Activated T-cell treated with anti-CD3 and anti-CD28 coated beads, Interleukin-2, amount 50 U/mL, for 48 hours (primary cell): ENCODE measurements at places on chromosomes 2 and 18.

DNA sequence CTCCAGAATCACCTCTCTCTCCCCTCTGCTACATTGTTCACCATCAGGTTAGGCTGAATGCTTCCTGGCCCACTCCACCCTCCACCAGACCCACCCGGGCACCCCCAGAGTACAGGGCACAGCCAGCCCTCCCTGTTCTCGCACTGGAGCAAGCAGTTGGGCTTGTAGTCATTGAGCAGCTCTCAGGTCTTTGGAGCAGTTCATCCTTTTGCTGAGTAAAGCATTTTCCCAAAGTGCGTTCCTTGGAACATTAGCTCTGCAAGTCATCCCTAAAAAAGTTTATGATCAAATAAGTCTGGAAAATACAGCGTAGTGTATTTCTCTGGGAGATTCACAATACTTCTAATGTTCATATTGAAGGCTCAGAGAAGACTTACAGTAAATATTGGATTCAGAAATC is 103.5 kb upstream of the DAPL1 start:
- DNase-seq, result no peak

DNA sequence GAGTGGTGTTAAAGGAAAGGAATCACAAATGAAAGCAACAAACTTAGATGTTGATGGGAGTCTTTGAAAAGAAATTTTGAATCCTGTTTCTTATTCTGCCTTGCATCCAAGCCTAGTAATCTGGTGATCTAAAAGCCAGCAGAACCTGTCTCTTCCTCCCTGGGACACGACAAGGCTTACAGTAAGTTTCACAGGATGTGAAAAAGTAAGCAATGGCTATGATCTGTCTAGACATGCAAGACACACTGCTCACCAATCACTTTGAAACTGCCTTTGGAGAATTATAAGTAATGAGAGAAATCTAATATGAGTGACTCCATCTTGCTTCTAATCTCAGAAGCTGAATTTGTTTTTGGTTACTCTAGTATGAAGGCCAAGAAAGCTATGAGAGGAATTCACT is 103.7 kb downstream of the KCNH7 start:
- no peak for DNase-seq

- no peak for DNase-seq
Measured at GRCh38 chr2:205032093-205032551, 486.8 kb downstream of the PARD3B start.

DNA sequence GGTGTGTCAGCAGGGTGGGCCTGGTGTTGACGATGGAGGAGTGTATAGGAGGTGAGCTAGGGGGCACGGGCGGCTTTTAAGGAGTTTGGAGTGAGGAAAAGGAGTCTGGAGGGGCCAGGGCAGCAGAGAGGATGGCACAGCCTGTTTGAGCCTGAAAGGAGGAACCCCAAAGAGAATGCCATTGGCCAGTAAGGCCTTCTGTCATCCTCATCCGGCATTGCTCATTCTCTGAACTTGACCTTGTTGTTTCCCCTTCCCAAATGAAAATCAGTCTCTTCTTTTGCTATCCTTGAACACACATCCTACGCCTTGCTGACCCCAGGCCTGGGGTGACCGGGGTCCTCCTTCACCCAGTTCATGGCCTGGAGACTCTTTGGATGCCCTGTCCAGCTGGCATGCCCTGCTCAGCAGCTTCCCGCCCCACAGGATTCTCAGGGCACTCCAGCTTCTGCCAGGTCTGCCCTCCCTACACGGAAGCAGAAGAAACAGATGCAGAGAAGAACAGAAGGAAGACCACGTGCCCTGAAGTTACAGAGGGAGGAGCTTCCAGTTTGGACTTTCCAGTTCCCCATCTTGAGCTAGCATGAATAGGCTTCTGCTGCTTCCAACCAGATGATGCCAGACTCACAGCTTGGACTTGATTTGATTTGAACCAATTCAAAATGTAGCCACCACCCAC is 20.5 kb upstream of the KIF3C start:
- DNase-seq, result no peak

GRCh38 chr2:55150834-55151233 is 81.3 kb downstream of the CLHC1 start:
- no peak for DNase-seq

GRCh38 chr18:44041553-44041952 is 639.1 kb upstream of the SETBP1 start:
- no peak for DNase-seq

- DNase-seq, result no peak
Measured at GRCh38 chr2:233140077-233140585, 80.0 kb downstream of the INPP5D start.

DNA sequence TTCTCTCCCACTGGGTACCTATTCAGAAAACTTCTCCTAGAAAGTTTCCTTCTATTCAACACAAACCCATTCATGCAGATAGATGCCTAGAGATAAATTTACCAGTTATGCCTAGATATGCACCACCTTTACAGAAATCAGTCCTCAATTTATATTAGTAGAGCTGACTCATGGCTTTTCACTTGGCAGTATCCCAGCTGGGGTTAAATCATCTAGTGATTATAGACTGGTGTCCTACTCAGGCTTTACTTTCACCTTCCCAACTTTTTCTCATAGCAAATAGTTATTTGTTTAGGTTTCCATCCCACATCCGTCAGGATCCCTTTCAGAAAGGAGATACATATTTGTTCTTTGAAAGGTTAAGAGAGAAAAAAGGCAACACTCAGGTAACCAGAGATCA is 124.5 kb downstream of the AQP4 start:
- no peak for DNase-seq

DNA sequence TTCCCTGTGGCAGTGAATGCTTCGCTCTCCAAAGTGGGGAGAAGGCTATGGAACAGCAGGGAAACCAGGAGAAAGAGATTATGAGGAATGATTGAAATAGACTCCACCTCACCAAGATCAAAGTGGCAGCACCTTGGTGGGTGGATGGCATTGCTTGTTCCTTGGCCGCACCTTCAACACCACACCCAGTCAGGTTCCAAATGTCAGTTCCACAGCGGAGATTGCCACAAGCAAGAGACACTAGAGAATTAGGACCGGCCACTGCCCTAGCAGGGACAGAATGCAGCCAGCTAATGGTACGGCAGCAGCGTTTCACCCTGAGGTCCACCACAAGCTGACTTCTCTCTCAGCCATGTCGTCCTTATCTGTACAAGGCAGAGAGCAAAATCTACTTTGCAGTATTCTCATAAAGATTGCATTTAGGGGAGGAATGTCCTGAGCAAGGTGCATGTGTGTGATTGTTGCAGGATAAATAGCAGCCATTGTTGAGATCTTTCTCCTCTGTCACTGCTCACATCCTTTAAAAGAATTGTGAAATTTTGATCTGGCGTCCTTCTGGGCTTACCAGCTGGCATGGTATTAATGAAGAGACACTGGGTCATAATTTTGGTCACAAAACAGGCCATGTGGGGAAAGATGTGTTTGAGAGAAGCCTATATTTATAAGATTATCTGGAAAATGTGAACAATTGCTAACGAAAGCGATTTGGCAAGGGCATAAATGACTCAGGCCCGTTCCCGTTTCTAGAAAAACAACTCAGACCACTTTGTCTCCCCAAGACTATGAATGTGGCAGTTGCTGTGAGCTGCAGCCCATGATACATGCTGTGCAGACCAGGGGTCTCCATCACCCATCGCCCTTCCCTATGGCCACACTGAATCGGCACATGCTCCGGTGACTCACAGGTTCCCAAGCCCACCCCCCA is 228.6 kb upstream of the ID2 start:
- peak; percentile 44 for DNase-seq

DNA sequence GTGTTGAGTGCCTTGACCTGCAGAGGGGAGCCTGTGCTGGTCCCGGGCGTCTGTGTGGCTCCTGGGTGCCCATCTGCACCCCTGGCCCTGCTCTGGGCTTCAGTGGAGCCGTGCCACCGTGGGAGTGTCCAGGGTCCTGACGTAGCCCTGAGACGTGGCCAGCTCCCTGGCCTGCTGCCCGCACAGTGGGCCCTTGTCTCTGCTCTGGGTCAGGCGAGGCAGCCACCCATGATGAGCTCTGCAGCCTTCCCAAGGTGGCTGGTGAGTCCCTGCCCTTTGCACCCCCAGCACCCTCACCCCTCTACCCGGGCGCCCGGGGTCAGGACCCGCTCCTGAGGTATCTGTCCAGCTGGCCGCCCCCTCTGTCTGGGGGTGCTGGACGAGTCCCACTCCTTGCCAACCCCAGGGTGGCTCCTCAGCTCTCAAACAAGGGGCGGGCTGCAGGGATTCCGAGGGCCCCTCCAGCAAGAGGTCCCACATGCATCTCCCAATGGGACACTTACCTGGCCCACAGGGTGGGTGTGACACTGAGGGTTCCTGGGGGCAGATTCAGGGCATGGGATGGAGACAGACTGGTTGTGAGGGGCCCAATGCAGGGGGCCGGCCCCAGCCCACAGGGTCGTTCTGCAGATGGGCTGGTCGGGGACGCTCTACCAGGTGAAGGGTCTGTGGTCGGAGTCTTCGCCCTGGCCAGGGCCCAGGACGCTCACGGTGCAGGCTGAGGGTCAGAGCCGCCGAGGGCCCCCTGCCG is 2.4 kb downstream of the NEU4 start:
- no peak for DNase-seq

GRCh38 chr2:158817588-158817987 is 22.5 kb downstream of the DAPL1 start:
- no peak for DNase-seq

DNA sequence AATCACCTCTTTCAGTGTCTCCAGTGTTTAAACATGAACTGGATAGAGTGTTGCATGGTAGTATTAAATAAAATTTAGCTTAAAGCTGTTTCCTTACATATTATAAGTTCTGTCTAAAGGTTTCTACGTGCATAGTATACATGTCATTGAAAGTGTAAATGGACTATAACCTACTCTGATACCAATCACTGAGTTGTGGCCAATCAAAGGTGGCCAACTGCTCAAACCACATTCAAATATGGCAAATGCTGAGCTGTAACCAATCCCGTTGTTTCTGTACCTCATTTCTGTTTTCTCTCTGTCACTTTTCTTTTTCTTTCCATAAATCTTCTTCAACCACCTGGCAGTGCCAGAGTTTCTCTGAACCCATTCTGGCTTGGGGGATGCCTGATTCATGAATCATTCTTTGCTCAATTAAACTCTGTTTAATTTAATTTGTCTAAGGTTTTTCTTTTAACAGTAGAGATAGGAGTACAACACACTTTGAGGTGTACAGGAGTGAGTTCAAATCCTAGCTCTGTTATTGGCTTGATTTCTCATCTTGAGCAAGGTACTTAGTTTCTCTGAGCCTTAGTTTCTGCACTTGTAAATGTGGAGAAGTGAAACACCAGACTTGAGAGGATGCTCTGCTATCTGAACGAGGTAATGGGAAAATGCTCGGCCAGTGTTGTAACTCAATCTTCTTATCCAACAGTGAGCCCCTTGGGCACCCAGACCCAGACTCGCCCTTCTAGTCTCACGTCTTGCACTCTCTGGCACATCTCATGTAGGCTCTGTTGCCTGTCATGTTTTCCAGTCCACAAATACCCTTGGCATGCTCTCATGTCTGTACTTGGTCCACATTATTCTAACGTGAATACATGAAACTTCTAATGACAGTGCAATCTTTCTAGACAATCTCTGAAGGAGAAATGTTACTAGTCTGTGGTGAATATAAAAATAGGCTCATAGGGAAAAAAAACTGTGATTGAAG is 228.0 kb downstream of the PIK3C3 start:
- DNase-seq, result no peak

DNA sequence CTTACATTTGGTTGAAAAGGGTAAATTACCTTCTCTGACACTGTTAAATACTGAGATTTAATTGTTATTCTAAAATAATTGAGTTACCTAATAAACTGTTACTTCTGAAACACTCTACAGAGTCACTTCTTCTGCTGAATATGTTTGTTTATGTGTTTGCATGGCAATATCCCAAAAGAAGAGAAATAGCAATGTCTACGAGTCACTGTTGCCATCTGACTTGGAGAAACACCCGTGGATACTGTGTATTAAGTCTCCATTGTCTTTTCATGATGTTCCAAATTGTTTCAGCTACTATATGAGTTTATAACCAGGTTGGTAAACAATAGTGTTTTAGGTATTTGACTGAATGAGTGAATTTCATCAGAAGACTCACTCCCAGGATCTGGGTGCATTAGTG is 754.2 kb upstream of the ID2 start:
- no peak for DNase-seq

- DNase-seq, result no peak
Measured at GRCh38 chr2:113762377-113763118, 6.1 kb upstream of the SLC35F5 start.

- DNase-seq, result no peak
Measured at GRCh38 chr2:101609433-101609832, 88.1 kb upstream of the MAP4K4 start.

DNA sequence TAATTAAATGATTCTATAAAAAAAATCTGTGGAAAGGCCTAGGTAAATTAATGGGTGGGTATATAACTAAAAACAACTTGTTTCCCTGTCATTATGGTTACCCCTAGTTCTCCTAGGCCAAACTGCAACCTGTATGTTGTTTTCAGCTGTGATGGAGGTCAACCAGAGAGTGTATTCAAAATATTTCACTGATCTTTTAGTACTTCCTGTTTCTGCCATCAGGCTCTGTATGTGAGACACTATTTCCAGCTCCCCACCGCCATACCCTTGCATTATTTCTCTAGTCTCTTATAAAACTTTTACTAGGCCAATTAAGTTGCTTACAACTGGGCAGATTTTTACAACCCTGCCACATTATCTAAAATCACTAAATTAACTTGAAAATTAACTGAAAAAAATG is 21.0 kb upstream of the CDKL4 start:
- no peak for DNase-seq

- DNase-seq, result no peak
Measured at GRCh38 chr18:47842836-47843235, 87.6 kb downstream of the SMAD2 start.

DNA sequence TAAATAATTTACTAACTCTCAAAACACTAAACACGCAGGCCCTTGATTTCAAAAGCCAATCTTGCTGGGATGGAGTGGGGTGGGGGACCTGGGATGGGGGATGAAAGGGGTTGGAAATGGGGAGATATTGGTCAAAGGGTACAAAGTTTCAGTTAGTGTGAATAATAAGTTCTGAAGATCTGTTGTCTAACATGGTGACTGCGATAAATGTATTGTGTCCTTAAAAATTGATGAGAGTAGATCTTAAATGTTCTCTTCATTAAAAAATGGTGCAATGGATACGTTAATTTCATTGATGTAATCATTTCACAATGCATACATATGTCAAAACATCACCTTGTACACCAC is 505 bp upstream of the ACYP2 start:
- no peak for DNase-seq

DNA sequence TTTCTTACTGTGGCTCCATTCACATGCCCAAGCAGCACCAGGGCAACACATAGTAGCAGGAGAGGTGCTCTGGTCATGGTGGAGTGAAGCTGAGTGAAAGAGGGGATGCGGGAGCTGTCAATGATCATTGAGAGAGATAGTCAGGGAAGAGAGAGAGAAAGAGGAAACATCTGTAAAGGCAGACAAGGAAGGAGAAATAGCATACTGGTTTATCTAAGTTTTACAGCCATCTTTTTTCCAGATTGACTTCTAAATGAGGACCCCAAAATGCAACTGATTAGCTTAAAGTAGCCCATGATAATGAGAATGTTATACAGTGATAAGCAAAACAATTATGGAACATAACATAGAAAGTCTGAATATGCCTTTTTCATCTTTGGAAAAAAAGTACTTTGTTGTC is at the start of gene C2orf66:
TSS of gene C2orf66 (minus strand) at position 96 of the 400 bp plus-strand sequence. CDS start at position 77, 19 bp downstream.
- DNase-seq, result no peak
